Calu3 (cell line): ENCODE measurements at places on chromosomes 13 and 19.
A peak's percentile ranks its signal among the peaks of the same experiment; 100 is the strongest.

GRCh38 chr13:47064381-47064780 lies 167.5 kb upstream of the HTR2A start:
- H3K4me1 ChIP-seq, result no peaks in the 10 kb centered on the region
- no peak for DNase-seq
- no peaks in the 10 kb centered on the region for H3K27me3 ChIP-seq
- no peak overlapping the region for H3K27ac ChIP-seq

DNA sequence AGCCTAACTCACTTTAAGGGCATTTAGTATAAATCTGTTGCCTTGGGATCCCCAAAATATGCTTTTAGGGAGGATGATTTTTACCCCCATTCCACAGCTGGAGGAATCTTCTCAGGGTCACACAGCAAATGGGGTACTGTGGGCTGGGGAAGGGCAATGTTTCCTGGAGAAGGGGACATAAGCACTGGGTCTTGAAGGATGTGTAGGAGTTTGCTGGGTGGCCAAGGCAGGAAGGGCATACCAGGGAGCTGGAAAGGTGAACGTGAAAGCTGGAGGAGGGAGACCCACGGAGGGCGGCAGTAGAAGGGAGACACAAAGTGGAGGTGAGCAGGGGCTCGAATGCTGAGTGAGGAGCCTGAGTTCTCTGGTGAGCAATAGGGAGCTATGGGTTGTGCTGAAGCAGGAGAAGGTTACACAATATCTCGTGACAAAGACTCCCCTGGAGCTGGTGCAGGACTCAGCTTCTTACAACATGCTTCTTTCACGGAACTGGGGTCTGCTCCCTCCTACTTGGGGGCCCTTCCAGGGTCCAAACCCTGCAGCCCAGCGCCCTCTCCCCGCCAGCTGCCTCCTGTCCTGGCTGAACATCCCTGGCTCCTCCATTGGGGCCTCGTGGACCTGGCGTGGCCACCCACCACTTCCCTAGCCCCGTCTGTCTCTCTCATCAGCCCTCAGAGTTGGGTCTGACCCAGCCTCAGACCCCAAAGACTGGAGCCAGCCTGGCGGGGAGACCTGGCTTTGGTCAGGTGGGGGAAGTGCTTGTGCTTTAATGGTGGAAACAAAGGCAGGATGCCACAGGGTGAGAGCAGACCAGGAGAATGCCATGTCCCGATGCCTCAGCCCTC lies 11.1 kb downstream of the CILP2 start:
- no peaks in the 10 kb centered on the region for H3K4me1 ChIP-seq
- H3K4me3 ChIP-seq, result no peak overlapping the region
- peaks cover 4% of the 10 kb centered on the region for H3K36me3 ChIP-seq
- no peak for DNase-seq
- no peak overlapping the region for H3K27ac ChIP-seq

DNA sequence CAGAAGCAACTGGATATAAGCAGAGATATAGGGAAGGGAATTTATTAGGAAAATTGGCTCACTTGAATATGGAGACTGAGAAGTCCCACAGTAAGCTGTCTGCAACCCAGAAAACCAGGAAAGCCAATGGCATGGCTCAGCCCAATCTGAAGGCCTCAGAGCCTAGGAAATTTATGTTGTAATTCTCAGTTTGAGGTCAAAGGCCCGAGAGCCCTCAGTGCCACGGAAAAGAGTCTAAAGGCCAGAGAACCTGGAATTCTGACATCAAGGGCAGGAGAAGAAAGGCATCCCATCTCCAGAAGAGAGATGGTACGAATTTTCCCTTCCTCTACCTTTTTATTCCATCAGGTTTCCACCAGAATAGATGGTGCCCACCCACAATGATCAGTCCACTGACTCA lies 20.1 kb upstream of the RXFP2 start:
- peaks cover 23% of the 10 kb centered on the region for H3K27me3 ChIP-seq
- no peak for DNase-seq
- no peaks in the 10 kb centered on the region for H3K36me3 ChIP-seq

- H3K27ac ChIP-seq, result no peak overlapping the region
- no peak overlapping the region for H3K4me3 ChIP-seq
- H3K4me1 ChIP-seq, result no peaks in the 10 kb centered on the region
- H3K27me3 ChIP-seq, result no peaks in the 10 kb centered on the region
Measured at GRCh38 chr19:56942756-56943155, 102.2 kb upstream of the PEG3 start.

- peak overlapping the region; percentile 82 for H3K4me3 ChIP-seq
- H3K27ac ChIP-seq, result peak overlapping the region; percentile 28
- no peaks in the 10 kb centered on the region for H3K27me3 ChIP-seq
- no peak for DNase-seq
Measured at GRCh38 chr13:109779074-109779473, 7.3 kb downstream of the IRS2 start.
